ENCODE measurements at places on chromosomes 2 and 18.
A peak's percentile ranks its signal among the peaks of the same experiment; 100 is the strongest.

DNA sequence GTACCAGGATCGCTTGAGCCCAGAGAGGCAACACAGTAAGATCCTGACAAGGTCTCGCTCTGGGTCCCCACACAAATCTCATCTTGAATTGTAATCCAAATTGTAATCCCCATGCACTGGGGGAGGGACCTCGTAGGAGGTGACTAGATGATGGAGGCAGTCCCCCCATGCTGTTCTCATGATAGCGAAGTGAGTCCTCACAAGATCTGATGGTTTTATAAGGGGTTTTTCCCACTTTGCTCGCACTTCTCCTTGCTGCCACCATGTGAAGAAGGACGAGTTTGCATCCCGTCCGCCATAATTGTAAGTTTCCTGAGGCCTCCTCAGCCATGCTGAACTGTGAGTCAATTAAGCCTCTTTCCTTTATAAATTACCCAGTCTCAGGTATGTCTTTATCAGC lies 46.0 kb upstream of the SERTAD2 start:
- H3K27me3 ChIP-seq, result no peaks in the 10 kb centered on the region
- H3K36me3 ChIP-seq, result no peaks in the 10 kb centered on the region
- DNase-seq, result peak; percentile 53
- H3K27ac ChIP-seq, result peak overlapping the region; percentile 88
- peaks cover 54% of the 10 kb centered on the region for H3K4me1 ChIP-seq

GRCh38 chr2:101382442-101382841 lies 4.9 kb downstream of the CREG2 start:
- no peak for DNase-seq
- H3K27me3 ChIP-seq, result peaks cover 22% of the 10 kb centered on the region

DNA sequence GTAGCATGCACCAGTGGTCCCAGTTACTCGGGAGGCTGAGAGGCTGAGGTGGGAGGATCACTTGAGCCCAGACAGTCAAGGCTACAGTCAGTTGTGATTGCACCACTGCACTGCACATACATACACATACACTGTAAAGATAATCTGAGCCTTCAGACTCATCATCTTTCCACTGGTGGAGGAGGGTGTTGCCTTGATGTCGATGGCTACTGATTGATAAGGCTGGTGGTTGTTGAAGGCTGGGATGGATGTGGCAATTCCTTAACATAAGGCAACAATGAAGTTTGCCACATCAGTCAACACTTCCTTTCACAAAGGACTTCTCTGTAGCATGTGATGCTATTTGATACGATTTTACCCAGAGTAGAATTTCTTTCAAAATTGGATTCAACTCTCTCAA lies 118.8 kb downstream of the IKZF2 start:
- H3K36me3 ChIP-seq, result no peaks in the 10 kb centered on the region
- peaks cover 9% of the 10 kb centered on the region for H3K4me1 ChIP-seq
- H3K27me3 ChIP-seq, result no peaks in the 10 kb centered on the region
- H3K27ac ChIP-seq, result no peak overlapping the region

- H3K27ac ChIP-seq, result peak overlapping the region; percentile 93
- H3K36me3 ChIP-seq, result peaks cover 47% of the 10 kb centered on the region
- H3K27me3 ChIP-seq, result no peaks in the 10 kb centered on the region
- no peak for DNase-seq
- peaks cover 76% of the 10 kb centered on the region for H3K4me1 ChIP-seq
Measured at GRCh38 chr2:25273985-25274535, 67.7 kb downstream of the DNMT3A start.

DNA sequence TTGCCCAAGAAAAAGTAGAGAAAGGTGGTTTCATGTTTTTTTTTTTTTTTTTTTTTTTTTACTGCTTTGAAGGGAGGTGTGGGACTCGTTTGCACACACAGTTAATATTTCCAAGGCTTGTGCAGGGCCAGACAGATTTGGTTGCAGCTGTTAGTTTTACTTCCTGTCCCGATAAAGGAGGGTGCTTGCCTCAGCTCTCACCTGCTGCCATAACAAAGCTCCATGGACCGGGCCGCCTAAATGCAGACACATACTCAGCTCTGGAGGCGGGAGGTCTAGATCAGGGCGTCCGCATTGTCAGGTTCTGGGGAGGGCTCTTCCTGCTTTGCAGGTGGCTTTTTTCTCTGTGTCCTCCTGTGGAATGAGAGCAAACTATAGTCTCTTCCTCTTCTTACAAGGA lies 69.9 kb downstream of the ODC1 start:
- H3K36me3 ChIP-seq, result no peaks in the 10 kb centered on the region
- peaks cover 90% of the 10 kb centered on the region for H3K4me1 ChIP-seq
- H3K27me3 ChIP-seq, result no peaks in the 10 kb centered on the region
- H3K4me3 ChIP-seq, result no peak overlapping the region

GRCh38 chr18:57081899-57082298 lies 65.0 kb upstream of the BOD1L2 start:
- H3K4me3 ChIP-seq, result no peak overlapping the region
- no peaks in the 10 kb centered on the region for H3K36me3 ChIP-seq
- DNase-seq, result no peak
- H3K27ac ChIP-seq, result no peak overlapping the region

DNA sequence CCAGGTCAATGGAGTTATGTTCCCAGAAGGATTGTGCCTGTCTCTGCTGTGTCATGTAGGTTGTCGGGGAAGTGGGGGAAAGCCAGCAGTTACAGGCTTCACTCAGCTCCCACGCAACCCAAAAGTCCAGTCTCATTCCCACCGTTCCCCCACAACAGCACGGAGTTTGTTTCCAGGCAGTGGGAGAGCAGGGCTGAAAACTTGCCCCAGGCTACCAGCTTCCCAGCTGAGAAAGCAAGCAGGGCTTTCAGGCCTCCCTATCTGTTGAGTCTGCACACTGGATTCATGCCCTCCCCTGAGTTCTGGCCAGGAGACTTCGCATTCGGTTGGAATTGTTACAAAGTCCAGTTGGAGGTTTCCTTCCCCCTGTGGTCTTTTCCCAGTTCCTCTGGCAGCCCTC lies 76.3 kb downstream of the TMX3 start:
- peaks cover 29% of the 10 kb centered on the region for H3K27me3 ChIP-seq
- H3K4me1 ChIP-seq, result no peaks in the 10 kb centered on the region
- no peaks in the 10 kb centered on the region for H3K36me3 ChIP-seq
- no peak overlapping the region for H3K27ac ChIP-seq

GRCh38 chr2:217733461-217733860 lies 269.3 kb downstream of the TNS1 start:
- no peak for DNase-seq
- no peaks in the 10 kb centered on the region for H3K27me3 ChIP-seq
- peaks cover 16% of the 10 kb centered on the region for H3K4me1 ChIP-seq

GRCh38 chr2:219437141-219437540 lies 2.5 kb downstream of the SPEG start:
- no peak overlapping the region for H3K27ac ChIP-seq
- H3K4me1 ChIP-seq, result peaks cover 12% of the 10 kb centered on the region
- no peak for DNase-seq
- no peaks in the 10 kb centered on the region for H3K36me3 ChIP-seq

DNA sequence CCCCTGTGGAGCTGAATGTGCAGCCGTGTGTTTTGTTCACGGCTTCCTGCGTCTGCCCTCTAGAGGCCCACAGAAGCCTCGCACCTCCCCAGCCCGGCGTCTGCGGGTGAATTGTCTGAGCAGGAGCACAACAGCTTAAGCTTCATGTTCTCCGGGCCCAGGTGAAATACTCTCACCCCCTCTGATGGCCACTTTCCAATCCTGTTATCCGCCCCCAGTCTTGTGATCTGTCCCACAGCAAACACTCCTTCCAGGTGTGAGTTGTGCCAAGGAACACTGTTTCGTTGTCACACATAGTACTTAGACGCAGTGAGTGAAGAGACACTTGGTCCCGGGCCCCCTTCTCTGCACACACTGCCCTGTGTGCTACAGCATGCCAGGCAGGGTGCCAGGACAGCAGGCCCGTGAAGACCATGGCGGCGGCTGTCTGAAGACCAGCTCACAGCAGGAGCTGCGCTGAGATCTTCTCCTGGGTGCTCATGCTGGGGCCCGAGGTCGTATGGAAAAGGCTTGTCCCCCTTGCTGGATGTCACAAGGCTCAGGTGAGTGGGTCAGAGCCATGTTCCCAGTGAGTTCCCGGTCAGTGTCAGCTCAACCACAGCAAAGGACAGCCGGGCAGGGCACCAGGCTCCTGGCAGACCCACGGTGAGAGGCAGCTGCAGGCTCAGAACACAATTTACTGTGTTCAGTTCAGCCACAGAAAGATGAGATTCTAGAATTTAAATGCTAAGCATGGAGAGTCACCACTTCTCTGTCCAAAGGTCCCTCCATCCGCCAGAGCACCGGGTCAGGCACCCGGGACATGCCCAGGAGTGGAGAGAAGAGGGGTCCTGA lies 6.8 kb upstream of the PXDN start:
- peaks cover 38% of the 10 kb centered on the region for H3K27me3 ChIP-seq
- no peak overlapping the region for H3K4me3 ChIP-seq
- no peak overlapping the region for H3K27ac ChIP-seq
- peak; percentile 52 for DNase-seq
- peaks cover 4% of the 10 kb centered on the region for H3K4me1 ChIP-seq

Data from activated naive CD4-positive, alpha-beta T cell treated with anti-CD3 and anti-CD28 coated beads for 36 hours (primary cell).